ENCODE measurements at places on chromosomes 2 and 18. TPM values are rescaled to one million over a fixed set of nuclear protein-coding genes. Genes with fewer than 3 reads are reported as not detected.

Gene CD226
- total RNA-seq: not detected

Gene IL1RL1
- 5.1 TPM for total RNA-seq

Gene FNDC4
- 28.2 TPM for total RNA-seq

Gene IFT172
- 21.6 TPM for total RNA-seq

Gene RNF152
- 4.7 TPM for total RNA-seq

Gene MPP4
- total RNA-seq: not detected

Gene GCKR
- total RNA-seq: 0.88 TPM

Gene FBLN7
- total RNA-seq: 0.14 TPM

Gene HOXD12
- not detected for total RNA-seq

Gene NUP35
- 11.2 TPM for total RNA-seq

Gene UGGT1
- 83.4 TPM for total RNA-seq

GRCh38 chr2:32962690-32963089, 15.9 kb downstream of the LTBP1 start:
- DNase-seq: no peak

DNA sequence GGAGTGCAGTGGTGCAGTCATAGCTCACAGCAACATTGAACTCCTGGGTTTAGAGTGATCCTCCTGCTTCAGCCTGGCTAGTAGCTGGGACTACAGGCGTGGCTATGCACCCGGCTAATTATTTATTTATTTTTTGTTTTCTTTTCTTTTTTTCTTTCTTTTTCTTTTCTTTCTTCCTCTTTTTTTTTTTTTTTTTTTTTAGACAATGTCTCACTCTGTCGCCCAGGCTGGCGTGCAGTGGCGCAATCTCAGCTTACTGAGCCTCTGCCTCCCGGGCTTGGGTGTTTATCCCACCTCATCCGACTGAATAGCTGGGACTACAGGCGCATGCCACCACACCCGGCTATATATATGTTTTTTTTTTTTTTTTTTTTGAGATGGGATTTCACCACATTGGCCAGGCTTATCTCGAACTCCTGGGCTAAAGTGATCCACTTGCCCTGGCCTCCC, 1.4 kb upstream of the ANXA4 start:
- no peak for DNase-seq

- no peak for DNase-seq
Observed at GRCh38 chr2:75340560-75340959, 141.2 kb upstream of the TACR1 start.

- DNase-seq: no peak
Observed at GRCh38 chr2:180334514-180334913, 327.4 kb upstream of the CWC22 start.

DNA sequence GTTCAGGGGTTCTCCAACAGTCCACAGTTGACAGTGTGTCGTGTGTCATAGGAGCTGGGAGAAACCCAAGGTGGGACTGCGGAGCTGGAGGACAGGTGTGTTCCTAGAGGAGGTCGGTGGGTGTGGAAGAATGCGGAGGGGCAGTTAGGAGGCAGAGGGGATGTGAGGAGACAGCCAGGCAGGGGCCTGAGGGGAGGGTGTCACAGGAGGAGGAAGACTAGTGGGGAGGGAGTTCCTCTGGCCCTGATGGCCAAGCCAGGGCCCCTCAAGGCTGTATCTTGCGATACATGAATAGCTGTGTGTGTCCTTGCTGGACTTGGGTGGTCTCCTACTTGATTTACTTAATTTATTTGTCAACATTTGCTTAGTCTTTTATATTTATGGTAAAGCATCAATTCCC, 519.6 kb upstream of the HS6ST1 start:
- no peak for DNase-seq

DNA sequence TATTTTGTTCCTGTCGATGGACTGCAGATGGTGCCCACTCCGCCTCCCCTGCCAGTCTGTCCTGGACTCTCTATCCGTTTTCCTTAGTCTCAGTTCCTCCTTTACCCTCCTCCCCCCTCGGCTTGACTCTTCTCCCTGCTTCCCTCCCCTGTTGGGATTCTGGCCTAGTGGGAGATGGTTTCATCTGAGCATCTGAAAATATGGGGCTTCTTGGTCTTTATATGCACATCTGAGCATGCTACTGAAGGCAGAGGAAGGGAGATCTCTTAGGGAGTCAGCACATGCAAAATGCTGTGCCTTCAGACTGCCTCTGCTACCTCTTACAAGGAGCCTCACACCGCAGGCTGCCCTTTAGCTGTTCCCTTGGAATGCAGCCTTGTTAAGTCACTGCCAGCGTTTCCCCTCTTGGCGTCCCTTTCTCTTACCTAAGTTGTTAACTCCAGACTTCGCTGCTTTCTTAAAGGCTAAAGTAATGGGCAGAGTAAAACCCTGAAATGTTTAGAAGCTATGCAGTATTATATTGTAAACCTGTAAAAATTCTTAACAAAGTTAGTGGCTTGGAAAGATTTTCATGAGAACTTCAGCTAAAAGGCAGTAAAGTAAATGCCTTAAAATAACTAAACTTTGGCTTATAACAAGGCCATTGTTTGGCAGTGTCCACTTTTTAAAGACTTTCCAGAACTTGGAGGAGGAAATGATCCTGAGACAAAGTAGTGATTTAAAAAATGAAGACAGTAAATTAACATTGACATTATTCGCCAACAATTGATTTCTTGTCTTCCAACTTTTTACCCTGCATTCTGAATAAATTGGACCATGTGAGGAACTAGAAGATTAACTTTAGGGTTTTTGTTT, 49.8 kb downstream of the LDLRAD4 start:
- DNase-seq: peak; percentile 37

- DNase-seq: no peak
Observed at GRCh38 chr2:19543663-19544383, 185.4 kb upstream of the OSR1 start.

GRCh38 chr2:240840435-240841060, 20.5 kb upstream of the KIF1A start:
- DNase-seq: peak; percentile 34

- no peak for DNase-seq
Observed at GRCh38 chr18:5444847-5445246, 99.0 kb downstream of the EPB41L3 start.

GRCh38 chr2:102005989-102006885, 14.5 kb downstream of the IL1R2 start:
- no peak for DNase-seq

DNA sequence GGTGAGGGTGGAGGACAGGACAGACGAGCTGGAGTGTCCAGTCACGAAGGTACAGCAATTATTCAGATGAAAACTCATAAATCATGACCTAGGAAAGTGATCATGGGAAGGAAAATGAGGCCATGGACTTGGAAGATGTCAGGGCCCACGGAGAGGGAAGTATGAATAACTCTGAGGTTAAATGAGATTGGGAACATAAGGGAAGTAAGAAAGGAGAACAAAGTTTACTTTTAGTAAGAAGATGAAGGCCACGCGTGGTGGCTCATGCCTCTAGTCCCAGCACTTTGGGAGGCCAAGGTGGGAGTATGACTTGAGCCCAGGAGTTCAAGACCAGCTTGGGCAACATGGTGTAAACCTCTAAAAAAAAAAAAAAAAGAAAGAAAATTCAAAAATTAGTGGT, 56.2 kb downstream of the AQP4 start:
- no peak for DNase-seq

- no peak for DNase-seq
Observed at GRCh38 chr2:85516653-85517389, 22.1 kb upstream of the MAT2A start.

- DNase-seq: no peak
Observed at GRCh38 chr2:61193670-61194561, 31.9 kb downstream of the C2orf74 start.

GRCh38 chr2:18047213-18047611, 168.7 kb downstream of the KCNS3 start:
- no peak for DNase-seq

DNA sequence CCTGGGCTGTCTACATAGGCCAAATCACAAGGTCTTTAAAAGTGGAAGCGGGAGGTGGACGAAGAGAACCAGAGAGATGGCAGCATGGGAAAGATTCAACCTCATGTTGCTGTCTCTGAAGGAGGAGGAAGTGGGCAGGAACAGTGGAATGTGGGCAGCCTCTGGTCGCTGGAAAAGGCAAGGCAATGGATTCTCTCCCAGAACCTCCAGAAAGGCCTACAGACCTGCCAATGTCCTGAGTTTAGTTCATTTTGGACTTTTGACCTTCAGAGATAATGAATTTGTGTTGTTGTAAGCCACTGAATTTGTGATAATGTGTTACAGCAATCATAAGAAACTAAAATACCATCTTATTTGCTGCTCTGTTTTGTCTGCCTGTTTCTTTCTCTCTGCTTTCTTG, 122.5 kb downstream of the RNF152 start:
- no peak for DNase-seq

DNA sequence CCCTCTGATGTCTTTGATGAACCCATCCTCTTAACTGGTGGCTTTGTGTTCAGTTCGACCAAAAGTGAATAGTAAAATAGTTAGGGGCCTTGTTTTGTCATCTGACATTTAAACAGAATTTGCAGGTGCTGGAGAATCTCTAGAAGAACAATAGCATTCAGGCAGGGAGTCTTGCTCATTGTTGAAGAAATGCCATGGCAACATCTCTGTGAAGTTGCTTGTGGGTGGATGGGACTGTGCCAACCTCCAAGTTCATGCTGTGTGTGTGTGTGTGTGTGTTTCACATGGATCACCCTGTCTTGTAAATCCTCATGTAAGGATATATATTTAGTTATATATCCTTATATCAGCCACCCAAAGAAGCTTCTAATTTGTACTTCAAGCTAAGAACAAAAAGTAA, 66.7 kb downstream of the SKA1 start:
- no peak for DNase-seq
